ENCODE measurements at places on chromosomes 1 and 21. TPM values are rescaled to one million over a fixed set of nuclear protein-coding genes. Genes with fewer than 3 reads are reported as not detected.

Gene GFI1
- total RNA-seq, result not detected

Gene TMEM200B
- 5.8 TPM for total RNA-seq

Gene S100A3
- not detected for total RNA-seq

Gene PRAMEF14
- 0.32 TPM for total RNA-seq

Gene CD1B
- total RNA-seq, result not detected

Gene GSTM5
- 0.20 TPM for total RNA-seq

Gene CELA3A
- not detected for total RNA-seq

Gene TLCD4
- total RNA-seq, result 0.10 TPM

Gene MIXL1
- 0.54 TPM for total RNA-seq

Gene SPRR2F
- total RNA-seq, result not detected

Gene FCGR3B
- not detected for total RNA-seq

Gene SPRR2G
- not detected for total RNA-seq

Gene PATJ
- total RNA-seq, result 2.0 TPM

Gene LCE3D
- total RNA-seq, result not detected

Gene SPTA1
- not detected for total RNA-seq

Gene SERPINC1
- total RNA-seq, result not detected

Gene ANKRD35
- 2.1 TPM for total RNA-seq

Gene IL19
- not detected for total RNA-seq

Gene TNFSF4
- total RNA-seq, result 0.34 TPM

Gene C1orf87
- total RNA-seq, result not detected

Gene F13B
- total RNA-seq, result not detected

Measured in glutamatergic neuron (in vitro differentiated cells).